HuH-7 (cell line): ENCODE measurements at places on chromosomes 12 and 14.

DNA sequence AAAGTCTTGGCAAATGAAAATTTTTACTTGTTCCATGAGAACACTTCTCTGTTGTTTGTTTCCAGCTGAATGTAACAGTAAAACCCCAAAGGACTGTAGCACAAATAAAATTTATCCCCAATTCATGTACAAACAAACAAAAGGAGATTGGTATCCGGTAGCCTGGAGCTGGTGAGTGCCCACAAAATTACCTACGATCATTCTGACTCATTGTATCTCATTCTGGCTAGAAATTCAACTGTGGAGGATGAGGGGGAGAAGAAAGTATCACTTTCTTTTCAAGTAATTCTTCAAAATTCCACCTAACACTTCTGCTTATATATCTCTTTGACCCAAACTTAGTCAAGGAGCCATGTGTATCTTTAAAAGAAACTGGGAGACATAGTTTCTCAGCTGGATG, 268.5 kb downstream of the ALG10B start:
- DNase-seq, result no peak

- peak; percentile 70 for DNase-seq
Observed at GRCh38 chr12:6532927-6533652, 1.2 kb upstream of the GAPDH start.

DNA sequence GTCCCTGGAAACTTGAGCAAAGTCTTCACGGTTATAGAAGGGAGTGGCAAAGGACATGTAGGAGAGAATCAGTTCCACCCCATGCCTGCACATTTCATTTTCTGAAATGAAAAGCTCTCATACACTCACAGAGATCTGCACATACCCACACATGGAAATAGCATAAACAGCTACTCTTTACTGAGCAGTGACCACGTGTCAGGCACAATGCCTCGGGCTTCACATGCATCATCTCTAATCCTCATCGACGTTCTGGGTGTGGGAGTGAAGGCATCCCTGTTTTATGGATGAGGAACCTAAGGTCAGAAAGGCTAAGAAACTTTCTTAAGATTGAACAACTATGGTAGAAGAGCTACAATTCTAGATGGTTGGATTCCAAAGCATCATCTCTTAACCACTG, 198.8 kb downstream of the DAD1 start:
- DNase-seq, result no peak

GRCh38 chr14:92973261-92973797, 50.4 kb downstream of the CHGA start:
- peak; percentile 50 for DNase-seq

GRCh38 chr12:124523071-124523470, 44.3 kb downstream of the NCOR2 start:
- DNase-seq, result no peak

DNA sequence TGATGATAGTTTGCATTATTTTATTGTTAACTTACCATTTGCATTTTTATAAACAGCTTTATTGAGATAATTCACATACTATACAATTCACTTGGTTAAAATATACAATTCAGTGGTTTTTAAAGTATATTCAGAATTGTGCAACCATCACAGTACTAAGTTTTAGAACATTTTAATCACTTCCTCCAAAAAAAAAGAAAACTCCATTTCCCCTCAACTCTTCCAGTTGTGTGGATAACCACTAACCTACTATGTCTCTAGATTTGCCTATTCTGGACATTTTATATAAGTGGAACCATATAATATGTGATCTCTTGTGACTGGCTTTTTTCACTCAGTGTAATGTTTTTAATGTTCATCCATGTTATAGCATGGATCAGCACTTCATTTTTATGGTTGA, 41.3 kb downstream of the WNK1 start:
- no peak for DNase-seq

GRCh38 chr12:6323995-6324711, 13.7 kb downstream of the PLEKHG6 start:
- no peak for DNase-seq

DNA sequence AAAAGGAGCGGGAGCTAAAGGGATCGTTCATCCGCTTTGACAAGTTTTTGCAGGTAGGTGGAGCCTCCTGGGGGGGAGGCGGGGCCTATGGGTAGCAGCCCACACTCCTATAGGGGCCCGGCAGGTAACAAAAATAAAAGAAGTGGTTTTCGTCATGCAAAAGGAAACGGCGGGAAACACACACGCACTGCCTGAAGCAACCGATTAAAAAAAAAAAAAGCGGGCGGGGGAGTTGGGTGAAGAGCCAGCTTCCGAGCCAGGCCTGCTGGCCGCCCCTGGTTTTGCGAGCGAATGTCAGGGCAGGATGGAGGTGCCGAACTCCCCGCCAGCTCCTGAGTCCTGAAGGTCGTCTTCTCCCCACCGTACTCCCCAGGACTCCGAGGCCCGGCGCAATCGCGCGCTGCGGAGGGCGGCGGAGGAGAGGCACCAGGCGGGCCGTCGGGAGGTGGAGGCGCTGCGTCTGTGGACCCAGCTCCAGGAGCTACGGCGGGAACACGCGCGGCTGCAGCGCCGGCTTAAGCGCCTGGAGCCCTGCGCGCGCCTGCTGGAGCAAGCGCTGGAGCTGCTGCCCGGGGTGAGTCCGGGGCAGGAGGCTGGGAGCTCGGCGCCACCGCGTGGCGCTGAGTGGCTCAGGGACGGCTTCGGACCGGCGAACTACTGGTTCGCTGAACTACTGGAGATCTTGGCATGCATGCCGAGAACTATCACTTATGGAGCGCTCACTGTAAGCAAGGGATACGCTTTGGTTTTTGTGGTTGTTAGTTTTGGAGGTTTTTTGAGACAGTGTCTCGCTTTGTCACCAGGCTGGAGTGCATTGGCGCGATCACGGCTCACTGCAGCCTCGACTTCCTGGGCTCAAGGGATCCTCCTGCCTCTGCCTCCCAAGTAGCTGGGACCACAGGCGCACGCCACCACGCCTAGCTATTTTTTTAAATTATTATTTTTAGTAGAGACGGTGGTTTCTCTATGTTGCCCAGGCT, 3.6 kb downstream of the CFAP73 start:
- DNase-seq, result peak; percentile 97

DNA sequence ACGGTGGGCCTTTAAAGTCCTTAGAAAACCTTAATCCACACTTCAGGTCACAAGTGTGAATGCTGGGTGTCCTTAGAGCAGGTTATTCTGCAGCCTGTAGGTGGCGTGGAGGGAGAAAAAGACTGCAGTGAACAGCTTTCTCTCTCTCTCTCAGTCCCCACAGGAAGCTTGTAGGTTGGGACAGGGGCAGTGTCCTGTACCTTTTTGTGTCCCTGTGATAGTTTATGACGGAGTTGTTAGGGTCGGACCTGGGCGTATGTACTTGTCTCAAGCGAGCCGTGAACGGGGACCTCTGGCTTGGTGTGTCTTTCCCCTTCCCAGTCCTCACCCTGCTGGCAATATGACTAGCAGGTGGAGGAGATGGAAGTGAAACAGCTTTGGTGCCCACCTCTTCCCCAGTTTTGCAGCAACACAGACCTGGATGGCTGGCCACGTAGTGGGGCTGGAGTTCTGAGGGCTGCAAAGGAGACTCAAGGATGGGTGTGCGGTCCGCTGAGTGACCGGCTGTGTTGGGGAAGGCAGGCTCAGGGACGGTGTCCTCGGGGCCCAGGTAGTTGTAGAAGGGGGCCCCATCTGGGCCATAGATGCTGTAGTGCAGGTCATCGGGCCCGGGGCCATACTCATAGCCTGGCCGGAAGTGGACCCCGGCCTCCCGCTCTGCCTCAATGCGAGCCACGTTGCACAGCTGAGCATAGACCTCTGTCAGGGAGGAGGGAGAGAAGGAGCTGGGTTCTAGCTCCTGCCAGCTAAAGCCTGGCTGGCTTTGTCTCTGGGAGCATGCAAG, 8.9 kb downstream of the ISCA2 start:
- peak; percentile 60 for DNase-seq

DNA sequence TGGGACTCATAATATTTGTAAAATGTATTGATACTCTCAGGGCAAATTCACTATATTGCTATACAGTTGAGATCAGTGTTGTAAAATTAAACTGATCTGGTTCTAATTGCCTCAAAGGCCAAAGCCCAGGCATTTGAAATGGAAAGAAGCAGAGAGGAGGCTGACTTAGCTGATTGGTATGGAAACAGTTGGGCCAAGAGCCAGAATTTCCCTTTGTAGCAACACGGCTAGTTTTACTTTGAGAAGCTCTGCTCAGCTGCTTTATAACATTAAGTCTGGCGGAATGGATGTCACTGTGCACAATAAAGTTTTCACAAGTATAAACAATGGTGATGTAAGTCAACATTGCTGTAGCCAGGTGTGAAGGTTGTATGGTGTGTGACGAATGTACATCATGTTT, 186.4 kb downstream of the MSRB3 start:
- no peak for DNase-seq

GRCh38 chr12:58326534-58326933, 385.2 kb downstream of the ATP23 start:
- DNase-seq, result no peak

DNA sequence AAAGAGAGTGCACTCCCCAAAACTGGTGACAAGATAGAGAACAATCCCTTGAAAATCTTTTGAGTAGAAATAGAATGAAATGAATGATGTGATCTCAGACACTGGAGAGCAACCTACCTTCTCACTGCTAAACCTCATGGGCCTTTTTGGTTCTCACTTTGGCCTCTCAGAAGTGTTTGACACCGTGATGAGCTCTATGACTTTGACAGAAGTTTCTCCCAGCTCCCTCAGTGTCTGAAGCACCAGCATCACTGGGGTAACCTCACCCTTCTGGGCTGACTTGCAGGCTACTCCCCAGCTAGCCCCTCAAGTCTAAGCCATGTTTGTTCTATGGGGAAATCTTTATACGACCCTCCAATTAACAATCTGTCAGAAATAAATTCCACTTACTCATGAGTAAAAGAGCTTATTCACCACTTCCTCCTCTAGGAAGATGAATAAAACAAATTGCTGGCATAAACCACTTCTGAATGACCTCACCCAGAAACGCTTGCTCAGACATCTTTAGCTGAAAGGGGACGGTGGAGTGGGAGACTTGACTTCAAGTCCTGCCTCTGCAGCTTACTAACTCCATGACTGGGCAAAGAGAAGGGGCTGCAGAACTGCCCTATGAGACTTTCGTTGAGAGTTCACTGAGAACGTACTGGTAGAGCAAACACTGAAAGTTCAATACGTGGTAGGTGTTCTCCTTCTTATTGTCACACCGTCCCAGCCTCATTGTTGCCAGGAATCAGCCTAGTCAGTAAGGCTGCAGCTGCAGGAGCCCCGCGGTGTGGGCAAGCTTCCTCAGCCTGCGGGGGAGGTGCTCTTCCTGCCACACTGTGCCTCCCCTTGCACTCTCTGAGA, 46.5 kb downstream of the ST8SIA1 start:
- DNase-seq, result no peak

- no peak for DNase-seq
Observed at GRCh38 chr12:113485330-113485729, 13.7 kb upstream of the LHX5 start.

DNA sequence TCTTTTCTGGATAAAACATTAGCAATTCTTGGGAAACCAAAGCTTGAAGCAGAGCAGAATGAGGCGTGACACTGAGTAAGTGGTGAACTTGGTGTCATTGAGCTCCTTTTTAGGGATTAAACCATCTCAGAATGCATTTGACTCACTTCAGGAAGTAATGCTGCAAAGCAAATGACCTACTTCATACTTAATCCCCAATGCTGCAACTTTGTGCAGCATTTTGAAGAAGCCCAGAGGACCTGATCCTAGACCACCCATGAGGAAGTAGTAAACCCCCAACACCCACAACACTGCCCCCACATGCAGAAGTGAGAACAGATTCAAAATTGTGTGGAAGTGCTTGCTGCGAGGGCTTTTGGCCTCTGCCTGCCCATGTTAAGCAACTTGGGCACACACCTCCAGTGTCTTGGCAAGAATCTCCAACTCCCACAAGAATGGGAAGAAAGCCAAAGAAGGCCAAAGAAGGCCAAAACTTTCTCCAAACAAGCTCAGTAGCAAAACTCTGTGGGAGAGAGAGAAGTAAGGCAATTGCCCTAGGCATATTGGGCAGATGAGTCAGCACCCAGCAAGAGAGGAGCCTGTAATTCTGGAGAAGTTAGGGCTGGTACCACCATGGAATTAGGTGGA, 69.2 kb upstream of the ETV6 start:
- no peak for DNase-seq

GRCh38 chr12:38708466-38708865, 196.9 kb downstream of the CPNE8 start:
- no peak for DNase-seq

- no peak for DNase-seq
Observed at GRCh38 chr12:95805864-95806671, 15.5 kb upstream of the NTN4 start.

- DNase-seq, result no peak
Observed at GRCh38 chr14:74980731-74981461, 21.8 kb upstream of the EIF2B2 start.
